Effector memory CD4-positive, alpha-beta T cell (primary cell): ENCODE measurements at places on chromosomes 4 and X.

DNA sequence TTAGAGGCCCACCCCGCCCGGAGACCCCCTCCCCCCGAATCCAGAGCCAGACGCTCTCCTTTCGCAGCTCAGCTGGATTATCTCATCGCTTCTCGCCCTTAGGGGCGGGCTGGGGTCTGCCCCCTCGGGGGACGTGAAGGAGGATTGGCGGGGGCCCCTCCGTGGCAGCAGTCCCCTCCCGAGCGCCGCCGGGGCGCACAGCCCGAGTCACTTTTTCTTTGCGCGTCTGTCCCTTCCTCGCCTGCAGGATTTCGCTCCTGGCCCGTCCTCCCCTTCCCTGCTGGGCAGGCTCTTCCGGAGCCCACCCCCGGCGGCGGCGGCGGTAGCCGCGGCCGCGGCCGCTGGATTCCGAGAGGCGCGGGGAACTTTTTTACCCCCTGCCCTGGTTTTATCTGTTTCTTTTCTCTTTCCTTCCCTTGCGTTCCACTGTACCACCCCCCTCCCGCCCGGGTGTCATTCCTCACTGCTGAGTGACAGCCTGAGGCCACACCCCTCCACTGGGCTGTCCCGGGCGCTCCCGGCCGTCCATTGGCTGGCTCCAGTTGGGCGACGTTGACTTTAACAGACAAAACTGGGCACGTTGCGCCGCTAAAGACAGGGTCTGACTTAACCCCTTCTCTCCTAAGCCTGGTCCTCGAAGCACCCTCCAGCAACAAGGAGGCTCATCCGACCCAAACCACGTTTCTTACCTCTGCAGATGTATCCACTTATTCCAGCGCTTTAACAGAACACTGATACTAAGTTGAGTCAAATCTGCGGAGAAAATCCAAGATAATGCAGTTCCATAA is 492 bp upstream of the NKX3-2 start:
- H3K27ac ChIP-seq = no peak overlapping the region
- peak overlapping the region; percentile 48 for H3K4me3 ChIP-seq
- H3K36me3 ChIP-seq = no peaks in the 10 kb centered on the region
- H3K4me1 ChIP-seq = peaks cover 53% of the 10 kb centered on the region
- no peak for DNase-seq

DNA sequence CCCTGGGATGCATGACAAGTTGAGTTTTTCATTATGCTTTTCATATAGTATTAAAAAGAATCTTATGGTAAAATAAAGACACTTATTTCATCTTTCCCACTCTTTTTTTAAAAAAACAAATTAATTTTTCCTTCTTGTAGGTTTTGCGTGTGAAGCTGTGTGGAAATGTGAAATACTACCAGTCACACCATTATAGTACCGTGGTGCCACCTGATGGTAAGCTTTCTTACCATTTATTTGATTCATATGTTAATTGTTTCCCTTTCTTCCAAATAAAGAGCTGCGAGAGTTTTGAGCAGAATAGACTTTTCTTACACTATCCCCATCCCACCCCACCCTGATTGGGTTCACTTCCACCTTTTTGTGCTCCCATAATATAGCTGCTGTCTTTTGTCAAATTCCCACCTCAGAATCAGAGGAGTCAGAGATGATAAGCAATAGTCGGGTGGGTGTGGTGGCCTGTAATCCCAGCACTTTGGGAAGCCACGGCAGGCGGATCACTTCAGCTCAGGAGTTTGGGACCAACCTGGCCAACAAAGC is 44.3 kb downstream of the CASP6 start:
- peaks cover 25% of the 10 kb centered on the region for H3K36me3 ChIP-seq
- no peak overlapping the region for H3K27ac ChIP-seq
- H3K4me3 ChIP-seq = no peak overlapping the region
- no peak for DNase-seq
- H3K4me1 ChIP-seq = no peaks in the 10 kb centered on the region
- no peaks in the 10 kb centered on the region for H3K27me3 ChIP-seq

DNA sequence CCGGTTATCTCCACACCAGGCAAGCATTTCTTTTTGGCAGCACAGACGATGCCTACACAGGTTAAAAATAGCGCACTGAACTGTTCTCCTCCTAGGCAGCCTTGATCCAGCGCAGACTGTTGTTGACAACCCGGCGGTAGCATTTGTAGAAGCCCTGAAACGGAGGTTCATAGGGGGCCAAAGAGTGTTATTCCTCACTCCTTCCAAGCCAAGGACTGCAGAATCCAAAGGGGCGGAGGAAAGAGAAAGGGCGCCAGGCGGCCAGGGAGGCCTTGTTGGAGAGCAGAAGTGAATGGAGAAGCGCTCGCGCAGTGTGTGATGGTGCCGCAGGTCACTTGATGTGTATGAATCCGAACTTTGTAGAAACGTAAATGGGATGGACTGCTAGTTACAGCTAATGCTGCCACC is 82.7 kb downstream of the TENM3 start:
- H3K4me3 ChIP-seq = no peak overlapping the region
- H3K36me3 ChIP-seq = no peaks in the 10 kb centered on the region
- no peak for DNase-seq
- H3K27ac ChIP-seq = no peak overlapping the region

- no peaks in the 10 kb centered on the region for H3K4me1 ChIP-seq
- no peaks in the 10 kb centered on the region for H3K36me3 ChIP-seq
- H3K4me3 ChIP-seq = no peak overlapping the region
- no peak for DNase-seq
- no peak overlapping the region for H3K27ac ChIP-seq
- no peaks in the 10 kb centered on the region for H3K27me3 ChIP-seq
These were observed 586.5 kb upstream of the FTHL17 start for GRCh38 chrX:31658360-31658759.

- DNase-seq = no peak
- H3K27ac ChIP-seq = no peak overlapping the region
- no peaks in the 10 kb centered on the region for H3K36me3 ChIP-seq
- no peak overlapping the region for H3K4me3 ChIP-seq
- H3K4me1 ChIP-seq = no peaks in the 10 kb centered on the region
These were observed 33.8 kb upstream of the SPANXN1 start for GRCh38 chrX:145213504-145213903.

GRCh38 chrX:5718651-5719050 is 510.0 kb downstream of the NLGN4X start:
- no peak overlapping the region for H3K4me3 ChIP-seq
- no peak for DNase-seq
- no peaks in the 10 kb centered on the region for H3K27me3 ChIP-seq
- H3K4me1 ChIP-seq = no peaks in the 10 kb centered on the region

DNA sequence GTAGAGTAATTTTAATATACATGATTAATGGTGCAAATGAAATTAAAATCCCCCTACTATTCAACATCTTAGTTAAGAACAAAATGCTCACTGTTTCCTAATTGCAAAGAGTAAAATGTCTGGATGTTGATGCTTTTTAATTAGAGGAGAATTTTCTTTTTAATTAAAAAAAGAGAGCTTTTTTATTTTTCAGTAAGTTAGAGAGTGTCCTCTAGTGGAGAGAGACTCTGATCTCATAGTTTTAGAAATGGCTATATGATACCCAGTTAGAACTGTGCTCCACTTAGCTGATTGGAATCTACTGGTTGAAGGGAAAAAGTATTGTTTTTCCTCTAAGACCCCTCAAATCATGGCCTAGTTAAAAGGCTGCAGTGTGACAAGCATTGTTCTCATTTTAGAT is 312.0 kb upstream of the MAGEB2 start:
- H3K27ac ChIP-seq = no peak overlapping the region
- no peaks in the 10 kb centered on the region for H3K36me3 ChIP-seq
- H3K4me1 ChIP-seq = no peaks in the 10 kb centered on the region
- no peak overlapping the region for H3K4me3 ChIP-seq

DNA sequence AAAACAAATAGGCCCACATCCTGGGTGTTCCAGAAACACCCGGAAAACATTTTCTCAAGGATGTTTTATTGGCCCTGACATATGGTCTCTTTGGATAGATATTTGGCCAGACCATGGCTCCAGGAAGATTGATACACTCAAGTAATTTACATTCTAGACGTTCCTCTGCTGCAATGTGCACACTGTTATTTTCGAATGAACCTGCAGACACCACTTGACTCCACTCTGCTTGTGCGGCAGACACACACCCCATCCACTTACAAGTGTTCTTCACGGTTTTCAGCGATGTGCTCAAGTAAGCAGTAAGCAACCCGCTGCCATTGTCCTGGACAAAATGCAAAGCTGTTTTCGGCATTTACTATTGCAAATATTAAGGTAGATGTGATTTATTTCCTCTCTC is 12.0 kb upstream of the GPM6A start:
- H3K36me3 ChIP-seq = no peaks in the 10 kb centered on the region
- no peak overlapping the region for H3K27ac ChIP-seq
- H3K4me1 ChIP-seq = no peaks in the 10 kb centered on the region
- no peaks in the 10 kb centered on the region for H3K27me3 ChIP-seq

GRCh38 chr4:13674971-13675370 is 47.4 kb upstream of the BOD1L1 start:
- H3K27me3 ChIP-seq = no peaks in the 10 kb centered on the region
- no peak overlapping the region for H3K27ac ChIP-seq
- no peak overlapping the region for H3K4me3 ChIP-seq
- DNase-seq = no peak
- H3K36me3 ChIP-seq = no peaks in the 10 kb centered on the region
- H3K4me1 ChIP-seq = no peaks in the 10 kb centered on the region

- H3K36me3 ChIP-seq = no peaks in the 10 kb centered on the region
- peak overlapping the region; percentile 61 for H3K27ac ChIP-seq
- no peaks in the 10 kb centered on the region for H3K27me3 ChIP-seq
- DNase-seq = no peak
- H3K4me1 ChIP-seq = peaks cover 9% of the 10 kb centered on the region
These were observed 17.3 kb downstream of the STIM2 start for GRCh38 chr4:26877961-26878360.

GRCh38 chrX:16914058-16914457 is 32.4 kb upstream of the REPS2 start:
- no peaks in the 10 kb centered on the region for H3K4me1 ChIP-seq
- no peak overlapping the region for H3K27ac ChIP-seq
- no peaks in the 10 kb centered on the region for H3K27me3 ChIP-seq

DNA sequence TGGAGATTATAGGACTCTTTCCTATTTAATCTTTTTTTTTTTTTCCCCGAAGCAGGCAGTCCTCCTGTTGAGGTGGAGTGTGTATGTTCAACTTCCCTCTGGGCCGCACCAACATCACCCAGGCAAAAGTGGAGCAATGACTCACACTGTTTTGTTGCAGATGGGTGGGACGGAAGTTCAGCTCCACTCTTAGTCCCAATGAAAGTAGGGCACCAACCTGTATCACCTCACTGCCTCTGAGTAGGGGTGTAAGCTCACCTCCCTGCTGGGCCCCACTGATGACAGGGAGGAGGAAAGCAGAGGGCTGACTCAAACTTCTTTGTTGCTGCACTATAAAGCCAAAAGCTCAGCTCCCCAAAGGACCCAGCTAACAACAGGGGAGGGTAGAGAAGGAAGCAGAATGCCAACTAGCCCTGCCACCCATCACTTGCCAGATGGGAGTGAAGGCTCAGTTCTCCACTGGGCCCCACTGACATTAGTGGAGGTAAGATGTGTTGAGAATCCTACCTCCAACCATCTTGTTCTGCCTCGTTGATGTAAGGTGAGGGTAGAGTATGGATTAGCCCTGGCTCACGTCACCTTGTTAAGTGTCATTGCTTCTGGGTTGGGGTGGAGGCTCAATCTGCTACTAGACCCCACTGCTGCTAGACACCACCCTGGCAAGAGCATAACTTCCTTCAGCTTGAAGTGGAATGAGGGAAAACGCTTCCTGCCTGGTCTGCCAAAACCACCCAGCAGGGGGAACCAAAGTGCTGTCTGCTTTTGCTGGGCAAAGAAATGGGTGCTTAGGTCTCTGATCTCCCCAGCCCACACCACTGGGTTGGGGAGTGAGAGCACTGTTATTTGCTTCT is 14.1 kb downstream of the RPS6KA3 start:
- no peaks in the 10 kb centered on the region for H3K27me3 ChIP-seq
- DNase-seq = peak; percentile 68
- H3K4me3 ChIP-seq = no peak overlapping the region
- peak overlapping the region; percentile 53 for H3K27ac ChIP-seq
- H3K4me1 ChIP-seq = peaks cover 10% of the 10 kb centered on the region

DNA sequence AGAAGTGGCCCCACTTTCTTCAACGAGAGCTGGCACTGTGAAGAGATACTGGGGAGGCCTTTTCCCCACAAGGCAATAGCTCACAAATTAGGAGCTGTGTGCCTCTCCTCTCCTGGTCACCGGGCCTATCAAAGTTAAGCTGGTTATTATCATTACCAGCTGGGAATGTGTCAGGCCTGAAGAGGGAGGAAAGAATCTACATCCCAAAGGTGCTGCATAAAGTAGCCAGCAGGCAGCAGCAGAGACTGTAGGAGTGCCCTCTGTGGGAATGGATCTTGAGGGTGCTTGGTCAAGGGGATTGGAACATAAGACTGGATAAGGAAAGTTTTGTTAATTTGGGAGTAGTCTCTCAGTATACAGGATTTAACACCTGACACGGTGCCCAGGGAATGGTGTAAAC is 9.1 kb upstream of the TMPRSS11D start:
- H3K36me3 ChIP-seq = no peaks in the 10 kb centered on the region
- no peak overlapping the region for H3K27ac ChIP-seq
- H3K27me3 ChIP-seq = no peaks in the 10 kb centered on the region
- no peaks in the 10 kb centered on the region for H3K4me1 ChIP-seq
- no peak overlapping the region for H3K4me3 ChIP-seq

DNA sequence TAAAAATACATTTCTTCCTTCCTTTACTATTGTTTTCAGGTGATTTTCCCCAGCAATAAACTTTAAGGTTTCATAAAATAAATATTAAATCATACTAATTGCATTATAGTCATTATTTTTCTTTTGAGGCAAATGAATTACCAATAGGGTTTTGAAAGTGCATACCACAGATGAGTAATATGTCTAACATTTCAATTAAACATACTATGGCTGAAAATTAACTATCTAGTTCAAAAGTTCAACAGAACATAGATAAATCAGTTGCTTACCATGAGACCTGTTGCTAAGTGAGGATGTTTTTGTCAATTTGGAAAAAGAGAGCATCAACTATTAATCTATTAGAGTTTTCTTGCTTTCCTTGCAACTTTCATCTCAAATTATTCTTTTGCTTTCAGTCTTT is 35.0 kb downstream of the NPY5R start:
- no peak overlapping the region for H3K27ac ChIP-seq
- H3K27me3 ChIP-seq = no peaks in the 10 kb centered on the region
- H3K36me3 ChIP-seq = no peaks in the 10 kb centered on the region
- no peaks in the 10 kb centered on the region for H3K4me1 ChIP-seq
- no peak for DNase-seq
- no peak overlapping the region for H3K4me3 ChIP-seq

GRCh38 chr4:81896936-81897335 is 425.2 kb upstream of the RASGEF1B start:
- H3K36me3 ChIP-seq = no peaks in the 10 kb centered on the region
- H3K4me1 ChIP-seq = no peaks in the 10 kb centered on the region
- H3K27me3 ChIP-seq = no peaks in the 10 kb centered on the region
- no peak overlapping the region for H3K27ac ChIP-seq
- H3K4me3 ChIP-seq = no peak overlapping the region

DNA sequence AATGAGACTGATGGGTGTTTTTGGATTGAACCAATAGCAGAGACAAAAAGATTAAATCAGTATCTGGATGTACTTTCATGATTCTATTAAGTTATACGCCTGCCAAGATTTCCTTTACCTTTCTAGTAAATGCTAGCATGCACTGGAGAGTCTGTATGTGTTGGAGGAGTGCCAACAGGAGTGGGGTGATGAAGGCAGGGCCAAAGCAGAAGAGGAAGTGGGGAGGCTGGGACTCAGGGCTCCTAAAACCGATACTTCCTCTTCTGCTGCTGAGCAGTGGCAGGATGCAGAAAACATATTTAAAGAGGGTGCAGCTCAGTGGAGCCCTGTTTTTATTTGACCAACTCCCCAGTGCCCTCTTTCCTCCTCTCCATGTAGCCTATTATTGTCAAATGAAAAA is 5.6 kb downstream of the CYSLTR1 start:
- no peaks in the 10 kb centered on the region for H3K27me3 ChIP-seq
- no peak overlapping the region for H3K4me3 ChIP-seq
- DNase-seq = peak; percentile 37
- no peaks in the 10 kb centered on the region for H3K36me3 ChIP-seq
